ENCODE measurements at places on chromosomes 7 and 10.

DNA sequence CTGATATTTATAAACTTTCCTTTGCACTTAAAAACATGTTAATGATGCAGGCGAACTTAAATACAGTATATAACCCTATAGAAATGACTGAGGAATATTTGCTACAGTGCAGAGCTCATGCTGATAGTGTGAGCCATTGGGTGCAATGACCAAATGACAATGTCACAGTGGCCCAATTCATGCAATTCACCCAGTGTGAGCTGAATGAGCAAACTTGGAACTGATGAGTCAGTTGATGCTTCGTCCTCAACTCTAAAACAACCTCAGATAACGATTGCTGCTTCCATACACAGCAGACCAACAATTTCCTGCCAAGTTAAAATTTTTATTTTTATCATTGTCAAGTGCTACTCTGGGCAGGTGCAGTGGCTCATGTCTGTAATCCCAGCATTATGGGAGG is 12.1 kb upstream of the ZC3HAV1L start:
- DNase-seq, result no peak

DNA sequence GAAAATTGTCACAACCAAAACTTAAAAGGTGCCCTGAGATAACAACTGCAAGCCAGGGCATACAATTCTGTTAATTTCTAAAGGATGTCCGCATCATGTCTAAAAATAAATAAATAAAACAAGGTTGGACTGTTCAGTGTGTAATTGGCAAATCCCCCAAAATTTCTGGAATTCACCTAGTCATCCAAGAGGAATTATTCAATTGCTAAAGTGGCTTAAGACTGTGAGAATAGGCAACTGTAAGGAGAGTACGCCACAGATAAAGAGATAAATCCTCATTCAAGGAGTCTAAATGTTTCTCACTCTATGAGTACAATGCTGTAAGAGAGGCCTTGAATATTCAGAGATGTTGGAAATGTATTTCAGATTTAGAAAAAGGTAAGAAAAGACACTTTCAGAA is 37.2 kb downstream of the PIK3AP1 start:
- peak; percentile 60 for DNase-seq

GRCh38 chr10:88986549-88987242 is 3.9 kb upstream of the FAS start:
- peak; percentile 11 for DNase-seq

GRCh38 chr7:98235901-98236300 is 16.1 kb downstream of the TECPR1 start:
- no peak for DNase-seq

DNA sequence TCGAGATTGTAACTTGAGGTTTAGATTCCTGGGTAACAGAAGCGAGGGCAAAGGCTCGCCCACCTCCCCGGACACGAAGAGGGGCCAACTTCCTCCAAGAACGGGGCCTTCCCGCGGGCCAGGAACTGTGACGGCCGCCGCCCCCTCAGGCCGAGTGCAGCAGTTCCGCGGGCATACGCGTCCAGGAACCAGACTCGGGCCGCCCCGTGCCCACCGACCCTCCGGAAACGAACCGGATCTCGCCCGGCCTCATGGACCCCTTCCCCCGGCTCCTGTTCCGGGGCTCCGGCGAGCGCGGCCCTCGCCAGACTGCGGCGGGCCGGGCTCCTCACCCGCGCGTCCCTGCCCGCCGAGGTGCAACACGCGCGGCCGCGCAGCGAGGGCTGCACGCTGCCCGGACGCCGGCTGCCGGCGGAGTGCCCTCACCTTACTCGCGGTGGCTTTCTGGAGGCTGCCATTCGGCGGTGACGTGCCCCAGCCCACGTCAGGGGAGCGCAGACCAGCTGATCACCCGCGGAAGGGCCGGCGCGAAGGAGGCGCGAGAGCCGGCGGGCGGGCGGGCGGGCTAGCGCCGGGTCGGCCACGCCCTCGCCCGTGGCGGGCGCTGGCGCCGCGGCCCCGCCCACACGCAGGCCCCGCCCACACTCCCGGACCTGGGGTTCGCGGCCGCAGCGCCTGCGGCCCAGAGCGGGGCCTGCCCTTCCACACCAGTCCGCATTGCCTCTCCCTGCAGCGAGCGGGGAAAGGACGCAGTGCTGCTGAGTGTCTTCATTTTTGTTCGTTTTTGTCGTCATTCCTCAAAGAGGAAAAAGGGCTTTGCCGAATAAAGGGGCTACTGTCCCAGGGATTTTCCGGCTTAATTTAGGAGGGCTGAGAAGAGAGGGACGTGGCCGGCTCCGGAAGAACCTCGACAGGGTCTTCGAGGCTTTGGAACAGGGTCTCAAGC is at the start of gene XPNPEP1:
XPNPEP1 (minus strand) TSS at position 536 of the 946 bp plus-strand sequence; CDS start at position 458, 78 bp downstream.
- peak; percentile 96 for DNase-seq

DNA sequence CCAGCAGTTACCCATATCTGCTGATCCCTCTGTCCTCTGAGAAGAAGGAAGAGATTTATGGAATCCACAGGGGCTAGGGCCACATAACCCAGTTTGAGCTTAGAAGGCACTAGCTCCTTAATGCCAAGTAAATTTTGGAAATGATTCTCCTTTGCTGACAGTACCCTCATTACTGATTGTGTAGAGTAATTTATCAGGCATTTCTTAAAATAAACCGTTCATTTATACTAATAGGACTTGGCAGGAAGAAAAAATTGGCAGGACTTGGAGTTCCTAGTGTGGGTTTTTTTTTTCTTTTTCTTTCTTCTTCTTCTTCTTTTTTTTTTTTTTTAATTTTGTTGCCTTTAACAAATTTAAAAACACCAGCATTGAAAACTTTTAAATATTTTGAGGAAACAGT is 645.7 kb downstream of the SUGCT start:
- DNase-seq, result no peak

- DNase-seq, result peak; percentile 31
Observed at GRCh38 chr10:112775381-112775780, 174.7 kb upstream of the TCF7L2 start.

DNA sequence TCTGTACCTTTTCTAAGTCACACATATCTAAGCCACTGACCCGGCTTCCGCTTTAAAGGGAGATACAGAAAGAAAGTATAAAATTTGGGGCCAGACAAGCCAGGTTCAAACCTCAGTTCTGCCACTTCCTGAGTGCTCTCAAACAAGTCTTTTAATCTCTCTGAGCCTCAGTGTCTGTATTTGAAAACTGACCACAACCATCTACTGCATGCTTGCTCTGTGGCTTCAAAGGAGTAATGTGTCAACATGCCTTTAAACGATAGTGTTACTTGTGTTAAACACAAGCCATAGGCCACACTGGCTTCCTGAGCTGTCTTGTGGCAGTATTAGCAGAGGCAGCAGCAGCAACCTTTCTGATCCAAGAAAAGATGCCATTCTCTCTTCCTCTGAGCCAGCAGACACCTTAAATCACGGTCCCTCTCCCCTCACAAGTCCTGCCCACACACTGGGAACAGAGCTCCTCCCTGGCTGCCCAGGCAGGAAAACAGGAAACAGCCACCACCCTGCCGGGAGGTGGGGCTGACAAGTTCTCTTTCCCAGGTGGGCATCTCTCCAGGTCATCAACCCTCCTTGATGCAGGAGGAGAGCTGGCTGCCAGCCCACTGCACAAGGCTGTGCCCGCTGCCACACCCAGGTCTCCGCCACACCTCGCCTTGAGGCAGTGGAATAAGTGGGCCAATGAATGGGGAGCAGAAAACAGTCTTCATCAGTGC is 10.7 kb downstream of the HIP1 start:
- no peak for DNase-seq

- no peak for DNase-seq
Observed at GRCh38 chr10:62691336-62691735, 113.2 kb upstream of the ADO start.

DNA sequence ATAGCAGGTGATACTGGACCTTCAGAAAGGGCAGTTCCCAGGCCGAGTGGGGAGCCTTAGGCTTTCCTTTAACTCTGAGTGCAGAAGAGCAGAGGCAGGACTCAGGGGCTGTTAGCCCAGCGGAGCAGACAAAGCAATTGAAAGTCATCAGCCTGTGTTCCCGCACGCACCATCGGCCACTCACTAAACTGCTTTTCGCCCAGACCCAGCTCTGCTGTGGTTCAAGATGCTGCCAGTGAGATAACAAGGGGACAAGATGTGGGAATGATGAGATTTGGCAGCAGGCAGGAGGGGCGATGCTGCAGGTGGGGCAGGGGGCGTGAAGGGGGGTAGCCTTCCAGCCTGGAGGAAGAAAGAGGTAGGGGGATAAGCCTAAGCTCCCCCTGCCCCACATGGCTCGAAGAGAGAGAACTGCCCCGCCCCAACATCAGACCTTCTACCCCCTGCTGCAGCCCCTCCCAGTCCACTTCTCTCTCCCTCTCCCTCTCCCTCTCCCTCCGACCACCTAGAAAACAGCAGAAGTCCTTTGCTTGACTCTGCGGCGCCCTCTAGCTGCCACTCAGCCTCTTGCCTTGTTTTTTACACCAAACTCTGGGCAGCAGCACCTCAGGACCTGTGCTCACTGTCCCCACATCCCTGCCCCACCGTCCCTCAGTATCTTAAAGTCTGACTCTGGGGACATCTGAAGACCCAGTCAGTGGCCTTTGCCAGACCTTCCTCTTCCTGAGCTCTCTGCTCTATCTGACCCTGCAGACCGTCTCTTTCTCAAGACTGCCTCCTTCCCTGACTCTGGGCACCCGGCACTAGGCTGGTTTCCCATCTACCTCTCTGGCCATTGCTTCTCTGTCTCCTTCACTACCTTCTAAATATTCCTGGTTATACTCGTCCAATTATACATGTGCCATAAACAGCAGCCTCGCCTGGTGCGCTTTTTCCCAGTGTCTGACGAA is 110.5 kb downstream of the C10orf105 start:
- peak; percentile 68 for DNase-seq

- DNase-seq, result no peak
Observed at GRCh38 chr7:93226310-93226709, at the start of gene HEPACAM2. HEPACAM2 (minus strand) TSS chr7:93226469.

GRCh38 chr7:96521068-96521894 is 188.4 kb downstream of the SEM1 start:
- no peak for DNase-seq

DNA sequence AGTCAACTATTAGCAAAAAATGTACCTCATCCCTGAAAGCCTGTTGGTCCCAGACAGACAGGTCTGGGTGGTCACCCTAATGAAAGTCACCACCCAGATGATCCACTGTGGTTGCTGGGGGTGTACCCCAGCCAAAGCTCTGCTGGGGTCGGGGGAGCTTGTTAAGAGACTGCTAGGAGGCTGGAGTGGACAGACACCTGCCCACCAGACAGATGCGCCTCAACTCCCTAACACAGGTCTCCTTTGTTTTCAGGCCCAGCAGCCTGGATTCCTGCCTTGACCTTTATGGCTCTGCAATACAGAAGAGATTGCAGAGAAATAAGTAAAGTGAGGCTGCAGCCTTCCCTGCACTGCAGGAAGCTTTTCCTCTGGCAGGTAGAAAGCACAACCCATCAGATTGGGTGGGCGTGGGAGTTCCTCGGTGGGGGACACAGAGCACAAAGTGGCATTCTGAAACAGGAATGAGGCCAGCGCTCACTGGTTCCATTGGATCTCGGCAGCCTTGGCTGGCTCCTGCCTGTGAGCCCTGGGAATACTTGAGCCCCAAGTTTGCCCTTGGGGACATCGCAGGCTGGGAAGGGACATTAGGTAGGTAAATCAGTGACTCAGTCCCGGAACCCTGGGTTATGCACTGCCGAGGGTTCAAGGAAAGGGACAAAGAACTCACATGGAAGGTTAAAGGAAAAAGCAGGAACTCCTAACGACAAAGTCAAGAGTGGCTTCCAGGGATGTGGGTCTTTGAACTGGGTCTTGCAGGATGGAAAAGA is 18.0 kb upstream of the ZNF488 start:
- no peak for DNase-seq

GRCh38 chr7:41203542-41203941 is 499.3 kb downstream of the INHBA start:
- DNase-seq, result no peak

GRCh38 chr10:118958984-118959925 is 70.3 kb upstream of the NANOS1 start:
- peak; percentile 88 for DNase-seq

DNA sequence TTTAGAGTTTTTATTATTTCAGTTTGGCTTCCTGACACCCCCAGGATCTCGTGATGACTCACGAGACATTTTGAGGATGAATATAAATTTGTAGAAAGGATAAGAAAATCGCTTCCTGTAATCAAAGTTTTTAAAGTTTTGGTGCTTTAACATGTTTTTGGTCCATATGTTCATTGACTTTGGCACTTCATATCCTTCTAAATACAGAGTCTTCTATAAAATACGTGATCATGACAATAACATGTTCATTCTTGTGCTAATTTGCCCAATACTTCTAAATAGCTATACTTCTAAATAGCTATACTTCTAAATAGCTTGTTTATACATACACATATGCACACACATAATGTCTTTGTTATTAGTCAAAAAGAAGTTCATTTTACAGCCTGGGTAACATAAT is 341.9 kb downstream of the PLXDC2 start:
- DNase-seq, result no peak

- no peak for DNase-seq
Observed at GRCh38 chr7:155001756-155002410, 1.0 kb downstream of the PAXIP1 start.

DNA sequence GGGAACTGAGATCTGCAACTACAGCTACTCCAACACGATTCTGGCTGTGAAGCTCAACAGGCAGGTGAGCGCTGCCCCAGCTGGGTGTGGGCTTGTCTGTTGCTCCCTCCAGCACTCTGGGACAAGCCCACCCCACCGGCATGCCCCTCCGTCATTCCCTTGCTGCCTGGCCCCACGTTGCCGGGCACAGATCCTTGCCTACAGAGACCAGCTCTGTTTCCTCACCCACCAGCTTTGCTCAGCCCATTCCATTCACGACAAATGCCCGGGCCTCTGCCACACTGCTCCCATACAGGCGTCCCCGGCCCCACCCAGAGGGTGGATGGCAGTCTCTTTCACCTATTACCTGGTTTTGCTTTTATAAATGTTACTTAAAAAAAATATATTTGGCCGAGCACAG is 24.6 kb downstream of the WIPI2 start:
- DNase-seq, result no peak

DNA sequence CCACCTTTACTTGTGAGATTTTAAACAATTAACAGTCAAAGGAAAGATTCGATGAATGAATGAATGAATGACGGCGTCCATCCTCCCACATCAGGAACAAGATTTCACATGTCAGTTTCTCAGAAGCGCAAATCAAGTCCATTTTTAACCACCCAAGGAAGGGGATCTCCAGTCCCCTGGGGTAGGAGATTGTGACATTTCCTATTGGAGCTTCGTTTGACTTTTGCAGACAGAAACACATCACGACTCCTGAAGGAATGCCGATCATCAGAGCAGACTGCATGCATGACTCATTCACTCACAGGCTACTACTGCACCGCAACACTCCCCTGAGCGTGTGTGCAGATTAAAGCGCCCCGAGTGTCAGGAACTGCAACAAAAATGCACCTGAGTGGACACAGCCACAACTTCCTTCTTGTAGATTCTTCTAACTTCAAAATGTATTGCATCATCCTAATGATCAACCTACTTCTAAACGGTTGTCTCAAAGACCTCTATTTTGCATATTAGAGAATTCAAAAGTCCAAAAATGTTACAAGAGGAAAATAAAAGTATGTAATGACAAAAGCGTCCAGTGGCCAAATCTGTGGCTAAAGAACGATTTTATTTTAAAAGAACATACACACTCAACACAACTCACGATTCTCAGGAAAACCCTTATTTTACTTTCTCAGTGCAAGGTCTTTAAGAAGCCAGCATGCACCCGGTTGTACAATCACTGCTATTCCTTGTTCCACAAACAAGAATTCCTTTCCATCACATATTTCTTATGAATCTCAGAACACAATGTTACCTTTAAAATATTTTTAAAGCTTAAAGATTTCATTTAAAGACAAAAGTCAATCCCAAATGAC is 172.6 kb downstream of the FAM107B start:
- peak; percentile 62 for DNase-seq

All from AG08395 (cell line).